ENCODE measurements at places on chromosomes 11 and 22. TPM values are rescaled to one million over a fixed set of nuclear protein-coding genes. Genes with fewer than 3 reads are reported as not detected.

Gene GTSE1
- 5.9 TPM for total RNA-seq

Gene C11orf24
- total RNA-seq = 76.9 TPM

Gene SAA4
- total RNA-seq = not detected

Gene TMEM191B
- total RNA-seq = 2.2 TPM

Gene RDX
- 46.8 TPM for total RNA-seq

All from epithelial cell of alveolus of lung (primary cell).